ENCODE measurements at places on chromosomes 11 and 22.

DNA sequence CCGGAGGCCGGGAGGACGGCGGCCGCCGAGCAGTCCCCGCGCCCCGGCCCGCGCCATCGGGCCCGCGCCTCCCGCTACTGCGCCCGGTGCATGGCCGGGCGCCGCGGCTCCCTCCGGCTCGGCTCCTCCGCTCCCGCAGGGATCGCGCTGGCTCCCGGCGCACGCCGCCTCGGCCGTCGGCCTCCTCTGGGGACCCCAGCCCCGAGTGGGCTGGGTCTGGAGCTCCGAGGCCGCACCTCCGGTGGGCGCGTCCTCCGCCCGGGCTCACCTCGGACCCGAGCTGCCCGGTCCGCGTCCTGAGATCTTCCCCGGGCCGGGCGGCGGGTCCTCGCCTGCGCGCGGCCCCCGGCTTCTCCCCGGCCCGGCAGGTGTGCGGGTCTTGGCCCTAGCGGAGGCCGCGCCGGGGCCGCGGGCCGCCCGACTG, 251 bp downstream of the SHISA8 start:
- no peak for DNase-seq

GRCh38 chr11:35231076-35231860, 92.3 kb downstream of the CD44 start:
- no peak for DNase-seq

DNA sequence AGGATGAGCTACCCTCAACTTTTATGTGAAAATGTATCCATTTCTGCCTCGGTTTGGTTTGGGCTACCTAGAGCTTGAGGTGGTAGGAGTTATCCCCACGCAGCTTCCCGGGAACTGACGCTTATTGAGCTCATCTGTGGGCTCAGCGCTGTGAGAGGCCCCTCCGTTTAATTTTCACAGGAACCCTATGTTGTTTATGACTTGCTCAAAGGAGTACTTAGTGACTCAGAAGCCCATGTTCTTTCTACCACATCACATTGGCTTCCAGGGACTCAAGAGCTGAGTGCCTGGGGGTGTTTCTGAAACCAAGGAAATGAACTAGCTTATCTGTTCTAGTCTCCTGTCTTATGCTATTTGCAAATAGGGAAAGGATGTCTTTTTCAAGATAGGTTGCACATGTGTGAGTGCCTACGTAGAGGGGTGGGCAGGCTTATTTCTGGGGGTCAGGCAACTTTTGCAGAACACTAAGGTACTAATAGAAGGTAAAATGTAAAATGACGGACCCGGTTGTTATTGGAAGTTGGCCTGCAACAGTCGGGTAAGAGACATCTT, 40.5 kb downstream of the MICAL2 start:
- no peak for DNase-seq

DNA sequence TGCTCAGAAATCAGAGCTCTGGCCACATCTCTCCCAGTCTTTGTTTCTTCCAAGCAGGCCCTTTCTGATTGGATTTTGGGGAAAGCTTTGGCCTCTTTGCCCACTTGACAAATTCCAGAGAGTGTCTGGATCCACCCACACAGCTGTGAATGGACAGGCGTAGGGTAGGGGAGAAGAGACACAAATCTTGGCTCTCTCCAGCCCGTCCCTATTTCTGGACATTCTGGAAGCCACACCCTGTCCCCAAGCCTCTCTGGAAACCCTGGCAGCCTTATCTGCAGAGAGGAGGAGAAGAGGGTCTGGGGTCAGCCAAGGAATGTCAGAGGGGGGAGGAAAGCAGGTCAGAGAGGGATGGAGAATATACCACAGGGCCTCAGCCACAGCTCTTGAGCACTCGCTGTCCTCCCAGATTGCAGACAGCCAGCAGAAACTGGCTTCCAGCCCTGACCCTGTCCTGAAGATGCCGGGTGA, 59.5 kb upstream of the WNT11 start:
- DNase-seq: no peak

DNA sequence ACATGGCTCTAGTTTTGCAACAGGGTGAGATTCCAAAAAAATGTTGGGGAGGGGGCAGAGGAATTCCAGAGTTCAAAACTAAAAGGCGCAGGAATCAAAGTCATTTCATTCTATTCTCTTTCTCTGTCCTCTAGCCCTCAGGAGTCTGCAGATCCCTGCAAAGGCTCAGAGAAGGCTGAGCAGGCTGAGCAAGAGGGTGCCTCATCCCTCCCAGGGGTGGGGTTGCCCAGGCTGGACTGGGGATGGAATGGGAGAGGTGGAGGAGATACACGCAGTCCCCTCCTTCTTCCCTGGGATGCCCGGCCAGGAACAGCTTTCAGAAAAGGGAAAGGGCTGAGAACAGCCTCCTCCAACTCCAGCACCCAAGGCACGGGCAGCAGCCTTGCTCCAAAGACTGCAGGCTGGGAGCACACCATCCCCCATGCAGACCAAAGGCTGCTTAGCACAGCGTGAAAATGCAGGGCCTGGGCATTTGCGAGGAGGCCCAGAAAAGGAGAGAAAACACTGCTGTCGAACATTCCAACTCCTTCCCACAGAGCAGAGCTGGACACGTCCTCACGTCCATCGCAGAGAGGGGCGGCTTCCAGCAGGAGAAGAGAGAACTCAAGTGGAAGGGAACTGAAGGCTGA, 51.8 kb downstream of the MN1 start:
- DNase-seq: no peak

Measured in left renal cortex interstitium (tissue), 4 donors.